ENCODE measurements at places on chromosomes 3 and 15.

DNA sequence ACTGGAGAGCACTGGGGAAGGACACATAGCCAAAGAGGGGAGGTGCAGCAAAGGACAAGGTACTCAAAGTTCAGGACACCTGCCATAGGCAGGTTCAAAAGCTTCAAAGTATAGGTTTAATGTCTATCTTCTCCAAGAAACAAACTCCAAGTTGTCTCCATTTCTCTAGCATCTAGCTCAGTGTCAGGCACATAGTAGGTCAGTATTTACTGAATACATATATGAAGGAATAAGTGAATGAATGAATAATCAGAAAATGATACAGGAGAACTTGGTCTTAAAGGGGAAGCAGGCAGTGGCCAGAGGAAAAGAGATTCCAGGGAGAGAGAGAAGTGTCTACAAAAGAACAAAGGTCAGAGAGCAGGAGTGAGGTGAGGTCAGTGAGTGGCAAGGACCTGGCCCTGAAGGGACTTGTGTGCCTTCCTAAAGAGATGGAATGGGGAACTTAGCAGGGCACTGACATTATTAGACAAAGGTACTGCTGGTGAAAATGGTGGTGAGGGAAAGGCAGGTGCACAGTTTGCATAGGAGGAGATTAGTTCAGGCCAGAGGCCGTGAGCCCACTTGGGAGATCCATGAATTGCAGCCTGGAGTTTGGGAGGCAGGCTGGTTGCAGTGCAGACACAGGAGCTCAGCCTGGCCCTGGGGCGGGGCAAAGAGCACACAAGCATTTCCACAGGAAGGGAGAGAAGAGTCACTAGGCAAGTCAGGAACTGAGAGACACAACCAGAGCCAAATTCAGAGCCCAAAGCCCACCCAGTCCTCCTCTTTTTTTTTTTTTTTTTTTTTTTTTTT lies 21.4 kb downstream of the TBC1D2B start:
- no peak for DNase-seq

DNA sequence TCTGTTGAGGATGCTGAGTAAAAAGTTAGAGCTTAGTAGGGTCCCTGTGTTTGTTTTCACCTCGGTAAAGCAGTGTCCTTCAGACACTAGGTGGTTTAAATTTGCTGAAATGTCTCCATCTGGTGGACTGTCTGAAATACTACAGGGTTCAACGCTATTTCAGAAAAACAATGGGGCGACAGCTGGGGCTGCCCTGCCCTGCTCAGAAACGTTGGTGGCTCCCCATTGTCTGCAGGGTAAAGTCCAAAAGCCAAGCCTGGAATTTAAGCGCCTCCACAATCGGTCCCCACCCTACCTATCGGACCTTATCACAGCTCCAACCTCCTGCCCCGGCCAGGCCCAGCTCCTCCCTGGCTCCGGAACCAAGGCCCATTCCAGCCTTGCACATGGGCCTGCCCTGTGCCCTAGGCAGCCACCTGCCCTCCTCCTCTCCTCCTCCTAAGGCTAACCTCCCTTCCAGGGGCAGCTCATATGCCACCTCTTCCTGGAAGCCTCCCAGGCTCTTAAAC lies 4.3 kb upstream of the TSEN2 start:
- DNase-seq = no peak

- DNase-seq = no peak
Measured at GRCh38 chr3:137047240-137047639, 89.5 kb downstream of the IL20RB start.

DNA sequence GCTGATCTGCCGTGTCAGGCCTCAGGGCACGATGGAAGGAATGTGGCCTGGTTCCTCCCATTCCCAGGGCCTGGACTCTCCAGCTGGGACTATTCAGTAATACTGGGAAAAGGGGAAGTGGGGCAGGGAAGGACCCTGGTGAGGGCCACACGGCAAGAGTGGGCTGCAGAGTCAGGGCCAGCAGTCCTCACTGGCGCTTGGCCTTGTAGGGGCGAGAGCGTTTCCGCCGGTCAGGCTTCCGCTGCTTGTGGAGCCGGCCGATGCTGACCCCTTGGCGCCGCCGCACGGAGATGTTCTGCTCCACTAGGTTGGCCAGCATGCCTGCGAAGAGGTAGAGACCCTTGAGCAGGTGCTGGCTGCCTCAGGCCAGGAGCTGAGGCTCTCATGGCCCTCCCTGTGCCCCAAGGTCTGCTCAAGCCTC lies 42.8 kb downstream of the SEMA3G start:
- DNase-seq = no peak

GRCh38 chr3:29212789-29213433 lies 68.0 kb upstream of the RBMS3 start:
- no peak for DNase-seq

GRCh38 chr3:101809178-101810021 lies 30.4 kb downstream of the NXPE3 start:
- no peak for DNase-seq

GRCh38 chr3:153528473-153528872 lies 366.4 kb downstream of the RAP2B start:
- no peak for DNase-seq

- DNase-seq = no peak
Measured at GRCh38 chr15:57288926-57289580, 87.3 kb upstream of the CGNL1 start.

Measured in stimulated activated CD4-positive, alpha-beta T cell treated with anti-CD3 and anti-CD28 coated beads, TNF-alpha, amount 100 ng/mL, for 24 hours (primary cell).